ENCODE measurements at places on chromosomes 1 and 21.
A peak's percentile ranks its signal among the peaks of the same experiment; 100 is the strongest.

DNA sequence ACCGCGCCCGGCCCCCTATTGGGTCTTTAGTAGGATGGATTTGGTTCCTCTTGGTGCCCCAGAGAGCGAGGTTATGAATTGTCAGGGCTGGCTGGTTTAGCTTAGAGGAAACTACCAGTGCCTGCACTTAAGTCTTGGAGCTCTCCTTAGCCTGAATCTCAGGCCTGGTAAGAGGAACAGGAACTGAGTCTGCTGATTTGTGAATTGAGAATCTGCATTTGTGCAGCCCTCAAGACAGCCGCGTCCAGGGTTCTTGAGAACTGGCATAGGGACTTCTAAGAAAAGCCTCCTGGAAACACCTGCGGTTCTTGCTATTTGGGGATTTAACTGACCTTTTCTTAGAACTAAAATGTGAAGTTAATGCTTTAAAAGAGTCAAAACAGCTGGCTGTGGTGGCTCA is 1.7 kb downstream of the NECAP2 start:
- peaks cover 46% of the 10 kb centered on the region for H3K36me3 ChIP-seq
- no peaks in the 10 kb centered on the region for H3K27me3 ChIP-seq
- H3K4me3 ChIP-seq, result no peak overlapping the region
- H3K27ac ChIP-seq, result no peak overlapping the region
- DNase-seq, result no peak

DNA sequence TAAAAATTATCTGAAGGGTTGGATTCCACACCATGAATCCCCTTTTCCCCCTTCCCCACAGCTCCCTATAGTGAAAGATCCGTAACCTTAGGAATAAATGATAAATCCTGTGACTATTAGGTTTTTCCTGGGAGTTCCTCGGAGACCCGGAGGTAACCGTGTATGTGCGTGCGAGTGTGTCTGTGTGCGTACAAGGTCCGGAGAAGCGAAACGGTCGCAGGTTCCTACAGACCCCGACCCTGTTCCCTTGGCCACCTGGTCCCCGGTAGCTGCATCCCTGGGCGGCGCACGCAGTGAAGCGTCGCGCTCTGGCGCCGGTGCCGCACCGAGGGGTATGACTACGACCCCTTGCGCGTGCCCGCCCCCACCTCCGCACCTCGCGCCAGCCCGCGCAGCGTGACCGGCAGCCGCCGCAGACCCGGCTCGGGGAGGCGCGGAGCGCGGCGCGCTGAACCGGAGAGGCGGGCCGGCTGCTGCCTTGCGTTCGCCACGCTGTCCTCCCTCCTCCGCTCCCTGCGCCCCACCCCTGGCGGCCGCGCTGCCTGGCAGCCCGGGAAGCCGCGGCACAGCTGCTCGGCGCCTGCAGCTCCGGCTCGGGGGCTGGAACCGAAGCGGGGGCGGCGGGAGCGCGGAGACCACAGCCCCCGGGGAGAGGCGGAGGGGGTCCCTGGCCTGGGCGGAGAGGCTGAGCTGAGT is at the start of gene AK5:
TSS of gene AK5 (plus strand) at position 529 of the 696 bp plus-strand sequence. CDS start 295 bp downstream, outside the sequence.
- no peak within 1 kb of the TSS for H3K27ac ChIP-seq
- DNase-seq, result no peak
- H3K27me3 ChIP-seq, result peaks cover 27% of the 10 kb centered on the region
- peak within 1 kb of the TSS; percentile 74 for H3K4me3 ChIP-seq
- H3K4me1 ChIP-seq, result peaks cover 10% of the 10 kb centered on the region
- H3K36me3 ChIP-seq, result no peaks in the 10 kb centered on the region

DNA sequence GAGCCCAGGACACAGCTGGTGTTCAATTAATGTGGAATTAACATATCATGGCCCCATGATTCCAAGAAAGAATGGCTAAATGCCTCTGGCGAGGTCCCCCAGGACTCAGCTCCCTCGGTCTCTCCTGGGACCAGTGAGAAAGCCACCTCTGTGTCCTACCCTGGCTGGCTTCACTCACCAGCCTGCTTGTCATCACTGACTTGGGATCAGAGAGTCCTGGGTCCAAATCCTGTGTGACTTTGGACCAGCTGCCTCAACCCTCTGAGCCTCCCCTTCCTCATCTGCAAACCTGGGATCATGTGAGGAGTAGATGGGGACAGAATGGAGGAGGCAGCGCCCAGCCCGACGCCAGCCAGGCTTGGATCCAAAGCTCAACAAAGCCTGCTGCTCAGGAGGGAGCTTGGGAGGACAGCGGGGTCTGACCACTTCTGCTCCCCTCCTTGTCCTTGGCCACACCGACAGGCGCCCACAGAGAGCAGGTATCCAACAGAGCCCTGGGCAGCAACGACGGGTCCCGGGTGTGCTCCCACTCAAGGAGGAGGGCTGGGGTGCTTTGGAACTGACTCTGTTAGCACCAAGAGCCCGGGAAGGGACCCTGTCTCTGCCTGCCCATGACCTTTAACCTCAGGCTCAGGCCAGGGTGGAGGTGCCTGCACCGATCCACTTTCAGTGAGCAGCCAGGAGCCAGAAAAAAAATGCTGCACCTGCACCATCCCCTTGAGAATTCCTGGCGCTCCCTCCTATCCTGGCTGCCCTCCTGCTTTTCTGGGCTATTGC is 3.2 kb downstream of the SH2D5 start:
- no peak for DNase-seq
- no peaks in the 10 kb centered on the region for H3K36me3 ChIP-seq
- H3K4me3 ChIP-seq, result no peak overlapping the region
- no peak overlapping the region for H3K27ac ChIP-seq

GRCh38 chr1:151729966-151730291 is 8.6 kb downstream of the RIIAD1 start:
- H3K27me3 ChIP-seq, result no peaks in the 10 kb centered on the region
- H3K4me3 ChIP-seq, result no peak overlapping the region
- H3K27ac ChIP-seq, result no peak overlapping the region
- no peaks in the 10 kb centered on the region for H3K4me1 ChIP-seq
- no peaks in the 10 kb centered on the region for H3K36me3 ChIP-seq

DNA sequence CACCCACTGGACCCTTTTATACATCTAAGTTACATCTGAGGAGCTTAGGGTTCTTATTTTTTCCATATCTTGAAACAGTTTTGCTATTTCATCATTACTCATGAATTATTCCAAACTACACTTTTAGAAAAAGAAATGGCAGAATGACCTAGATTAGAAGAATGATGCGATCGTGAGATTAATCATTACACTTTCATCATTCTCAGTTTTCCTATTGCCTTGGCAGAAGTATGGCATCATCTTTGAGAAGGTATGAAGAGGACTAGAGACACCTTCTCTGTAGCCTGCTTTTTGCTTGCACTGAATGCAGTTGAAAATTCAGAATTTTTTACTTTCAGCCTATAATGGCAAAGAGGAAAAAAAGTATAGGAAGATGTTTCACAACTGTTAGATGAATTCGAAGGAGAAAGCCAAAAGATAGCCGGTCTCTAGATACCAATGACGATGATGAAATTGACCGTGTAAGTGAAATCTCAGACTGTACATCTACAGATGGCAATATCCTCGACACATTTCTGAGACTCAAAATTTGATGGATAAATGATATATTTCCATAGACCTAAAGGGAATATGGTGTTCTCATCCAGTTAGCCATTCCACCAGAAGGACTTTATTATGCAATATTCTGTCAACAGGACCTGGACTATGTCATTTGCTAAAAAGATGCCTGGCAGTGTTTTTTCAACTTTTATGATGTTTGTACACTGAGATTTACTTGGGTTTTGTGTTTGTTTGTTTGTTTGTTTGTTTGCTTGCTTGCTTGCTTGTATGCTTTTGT is 191.8 kb downstream of the TOMM20 start:
- H3K27ac ChIP-seq, result no peak overlapping the region
- no peak overlapping the region for H3K4me3 ChIP-seq
- DNase-seq, result no peak
- no peaks in the 10 kb centered on the region for H3K27me3 ChIP-seq
- no peaks in the 10 kb centered on the region for H3K4me1 ChIP-seq

- no peaks in the 10 kb centered on the region for H3K4me1 ChIP-seq
- no peak overlapping the region for H3K27ac ChIP-seq
- DNase-seq, result no peak
- no peak overlapping the region for H3K4me3 ChIP-seq
These were observed 166.9 kb upstream of the PRMT6 start for GRCh38 chr1:106889583-106889982.

DNA sequence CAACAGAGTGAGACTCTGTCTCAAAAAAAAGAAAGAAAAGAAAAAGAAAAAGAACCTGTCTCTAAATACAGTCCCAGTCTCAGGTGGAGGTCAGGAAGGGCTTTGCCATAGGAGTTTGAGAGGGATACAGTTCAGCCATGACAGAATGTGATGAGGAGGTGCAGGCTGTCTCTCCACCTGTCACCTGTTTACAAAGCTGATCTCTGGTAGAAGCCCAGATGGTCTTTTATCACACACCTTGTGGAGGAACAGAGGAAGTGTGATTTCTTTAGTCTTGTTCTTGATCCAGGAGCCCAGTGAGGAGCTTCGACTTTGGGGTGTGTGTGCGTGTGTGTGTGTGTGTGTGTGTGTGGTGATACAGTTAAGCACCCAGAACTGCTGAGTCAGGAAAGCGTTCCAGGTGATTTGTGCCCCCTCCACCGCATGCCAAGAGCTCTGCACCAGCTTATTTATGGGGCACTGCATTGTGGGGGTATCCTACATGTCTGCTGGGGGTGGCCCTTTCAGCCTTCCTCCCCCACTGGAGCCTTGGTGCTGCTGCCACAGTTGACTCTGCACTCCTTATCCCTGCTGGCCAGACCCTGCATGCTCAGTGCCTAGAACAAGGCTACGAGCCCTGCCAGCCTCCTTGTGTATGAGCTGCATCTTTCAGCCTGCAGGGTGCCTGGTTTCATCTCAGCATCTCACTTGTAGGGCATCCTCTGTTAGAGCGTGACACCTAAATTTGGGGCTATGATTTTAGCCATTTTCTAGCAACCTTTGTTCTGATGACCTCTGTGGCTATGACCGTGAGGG is 19.3 kb downstream of the DOP1B start:
- no peak for DNase-seq
- H3K36me3 ChIP-seq, result peaks cover 5% of the 10 kb centered on the region
- no peak overlapping the region for H3K27ac ChIP-seq
- H3K4me3 ChIP-seq, result no peak overlapping the region
- no peaks in the 10 kb centered on the region for H3K27me3 ChIP-seq

All from trophoblast cell (in vitro differentiated cells and primary cell).